ENCODE measurements at places on chromosomes 3 and 15.

GRCh38 chr15:51085764-51086163 lies 8.9 kb downstream of the TNFAIP8L3 start:
- DNase-seq: no peak

- DNase-seq: no peak
Observed at GRCh38 chr3:130925628-130926027, 31.7 kb downstream of the ATP2C1 start.

DNA sequence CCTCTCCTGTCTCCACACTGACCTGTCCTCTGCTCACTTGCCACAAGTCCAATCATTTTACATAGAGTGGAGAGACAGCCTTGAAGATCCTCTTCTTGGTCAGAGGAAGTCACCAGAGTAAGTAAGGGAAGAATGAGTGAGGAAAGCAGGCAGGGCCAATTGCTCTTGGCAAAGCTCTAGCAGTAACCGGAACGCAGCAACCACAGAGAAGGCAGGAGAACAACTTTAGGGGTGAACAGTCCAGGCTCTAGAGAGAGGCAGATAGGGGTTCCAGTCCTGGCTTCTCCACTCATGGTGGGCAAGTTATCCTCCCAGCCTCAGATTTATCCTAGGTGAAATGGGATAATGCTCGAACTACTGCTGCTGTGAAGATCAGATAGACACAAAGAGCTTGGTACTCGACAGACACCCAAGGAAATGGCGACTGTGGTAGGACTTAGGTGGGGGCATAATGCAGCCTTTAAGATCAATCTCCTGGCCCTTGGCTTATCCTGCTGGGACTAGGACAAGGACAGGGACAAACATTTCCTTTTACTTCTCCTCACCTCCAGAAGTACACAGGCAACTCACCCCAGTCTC lies 1.2 kb upstream of the ADAMTSL3 start:
- DNase-seq: no peak

- DNase-seq: no peak
Observed at GRCh38 chr3:151795276-151795675, 18.6 kb upstream of the AADAC start.

DNA sequence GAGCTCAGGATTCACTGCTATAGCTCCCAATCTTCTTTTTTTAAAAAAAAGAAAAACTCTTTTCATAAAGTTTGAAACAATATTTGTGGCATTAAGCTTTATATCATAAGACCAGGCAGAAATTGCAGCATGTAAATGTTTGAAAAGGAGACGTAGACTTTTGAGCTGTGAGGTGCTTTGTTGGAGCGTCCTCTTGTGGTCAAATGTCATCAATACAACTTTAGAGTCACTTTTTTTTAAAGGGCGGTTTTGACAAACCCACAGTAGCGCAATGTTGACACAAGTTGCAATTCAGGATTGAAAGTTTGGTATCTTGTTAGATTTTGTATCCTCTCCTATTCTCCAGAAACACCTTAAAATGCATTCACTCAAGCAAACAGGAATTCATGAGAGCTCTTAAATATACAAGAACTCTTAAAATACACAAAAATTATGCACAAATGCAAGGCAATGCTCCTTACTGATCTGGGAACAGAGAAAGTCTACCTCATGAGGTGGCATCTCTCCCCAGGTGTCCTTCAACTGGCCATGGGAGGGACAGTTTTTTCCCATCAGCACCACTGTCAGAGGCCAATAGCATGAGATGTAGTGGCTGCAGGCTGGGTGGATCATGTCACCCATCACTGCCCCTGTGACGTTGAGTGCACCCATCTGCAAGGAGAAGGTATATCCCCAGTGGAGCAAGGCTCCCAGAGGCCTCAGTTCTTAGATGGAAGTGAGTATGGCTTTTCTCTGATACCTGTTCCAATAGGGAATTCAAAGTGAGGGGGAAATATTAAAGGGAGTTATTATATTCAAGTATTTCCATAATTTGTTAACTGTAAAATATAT lies 70.7 kb downstream of the ANXA2 start:
- peak; percentile 19 for DNase-seq

GRCh38 chr15:23002920-23003319 lies 22.8 kb upstream of the CYFIP1 start:
- DNase-seq: no peak

DNA sequence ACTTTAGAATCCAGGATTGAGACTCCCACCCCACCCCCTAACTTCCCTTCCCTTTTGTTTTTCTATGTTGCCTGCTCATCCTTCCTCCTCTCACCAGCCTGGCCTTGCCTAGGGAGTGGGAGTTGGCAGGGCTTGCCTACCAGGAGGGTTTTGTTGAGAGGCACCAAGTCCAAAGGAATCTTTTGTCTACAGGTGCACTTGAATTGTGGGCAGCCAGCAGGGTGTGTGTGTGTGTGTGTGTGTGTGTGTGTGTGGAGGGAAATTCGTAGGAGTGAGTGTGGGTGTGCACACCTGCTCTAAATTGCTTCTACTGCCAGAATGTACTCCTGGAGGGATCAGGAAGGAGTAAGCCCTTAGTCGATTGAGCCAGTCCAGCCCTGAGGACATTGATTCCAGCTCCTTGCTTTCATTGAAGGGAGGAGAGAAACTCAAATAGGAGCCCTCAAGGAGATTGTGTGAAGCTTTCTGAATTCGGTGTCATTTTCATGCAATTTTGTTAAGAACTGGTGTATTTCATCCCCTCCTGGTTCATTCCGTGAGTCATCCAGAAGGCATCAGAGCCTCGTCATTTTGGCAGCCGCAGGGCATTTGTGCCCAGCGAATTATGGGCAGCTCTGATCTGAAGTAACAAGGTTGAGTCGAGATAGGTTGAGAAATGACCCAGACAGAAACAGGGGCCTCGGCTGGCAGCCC lies 112.1 kb downstream of the SLCO3A1 start:
- DNase-seq: no peak

GRCh38 chr15:69815793-69816192 lies 281.9 kb downstream of the TLE3 start:
- no peak for DNase-seq

DNA sequence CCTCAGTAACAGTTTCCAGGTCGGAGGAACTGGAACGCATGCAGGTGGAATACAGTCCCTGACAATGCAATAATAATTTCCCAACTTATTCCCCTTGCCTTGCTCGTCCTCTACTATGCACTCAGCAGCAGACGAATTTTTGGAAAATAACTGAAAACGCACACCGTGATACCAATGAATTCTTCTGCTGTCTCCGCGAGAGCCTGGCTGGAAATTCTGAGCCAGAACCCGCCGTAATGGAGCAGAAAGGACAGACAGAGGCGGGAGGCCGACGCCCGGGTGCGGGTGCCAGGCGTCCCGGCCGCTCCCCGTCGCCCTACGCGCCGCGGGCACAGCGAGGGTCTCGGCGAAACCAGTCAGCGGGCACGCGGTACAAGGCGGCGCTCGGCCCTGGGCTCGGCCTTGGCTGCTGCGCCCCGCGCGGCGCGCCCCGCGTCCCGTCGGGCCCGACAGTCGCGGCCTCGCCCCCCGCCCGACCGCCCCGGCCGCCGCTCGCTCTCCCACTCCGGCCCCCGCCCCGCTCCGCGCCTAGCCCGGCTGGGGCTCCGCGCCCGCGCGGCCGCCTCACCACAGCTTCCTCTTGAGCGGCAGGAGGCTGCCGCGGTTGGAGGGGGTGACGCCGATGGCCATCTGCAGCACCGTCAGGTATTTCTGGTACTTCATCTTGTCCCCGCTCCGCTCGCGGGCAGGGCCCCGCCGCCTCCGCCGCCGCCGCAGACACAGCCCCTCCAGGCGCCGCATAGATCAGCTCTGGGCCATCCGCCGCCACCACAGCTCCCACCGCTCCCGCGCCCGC lies 114.5 kb upstream of the GOLGA8J start:
- no peak for DNase-seq

- no peak for DNase-seq
Observed at GRCh38 chr15:25091421-25092158, 136.8 kb downstream of the SNRPN start.

GRCh38 chr15:86063356-86064095 lies 16.1 kb upstream of the AGBL1 start:
- no peak for DNase-seq

GRCh38 chr3:52246728-52247408 lies 1.3 kb downstream of the PPM1M start:
- no peak for DNase-seq

GRCh38 chr3:30611613-30612436 lies 5.4 kb downstream of the TGFBR2 start:
- DNase-seq: no peak

DNA sequence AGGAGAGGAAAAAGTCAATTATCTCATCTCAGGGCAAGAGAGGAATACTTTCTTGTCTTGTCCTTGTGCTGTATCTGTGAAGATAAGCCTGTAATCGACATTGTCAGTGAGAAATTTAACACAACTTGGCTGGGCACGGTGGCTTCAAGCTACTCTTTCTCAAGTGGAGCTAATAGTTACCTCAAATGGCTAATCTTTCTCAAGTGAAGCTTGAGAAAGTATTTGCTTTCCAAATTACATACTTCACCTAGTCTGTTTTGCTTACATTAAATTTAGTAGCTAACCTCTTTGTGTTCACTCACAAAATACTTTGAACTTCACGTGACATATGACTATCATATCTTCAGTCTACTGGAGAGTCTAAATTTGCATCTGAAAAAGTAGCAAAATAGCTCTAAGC lies 48.3 kb upstream of the B3GALNT1 start:
- DNase-seq: no peak

DNA sequence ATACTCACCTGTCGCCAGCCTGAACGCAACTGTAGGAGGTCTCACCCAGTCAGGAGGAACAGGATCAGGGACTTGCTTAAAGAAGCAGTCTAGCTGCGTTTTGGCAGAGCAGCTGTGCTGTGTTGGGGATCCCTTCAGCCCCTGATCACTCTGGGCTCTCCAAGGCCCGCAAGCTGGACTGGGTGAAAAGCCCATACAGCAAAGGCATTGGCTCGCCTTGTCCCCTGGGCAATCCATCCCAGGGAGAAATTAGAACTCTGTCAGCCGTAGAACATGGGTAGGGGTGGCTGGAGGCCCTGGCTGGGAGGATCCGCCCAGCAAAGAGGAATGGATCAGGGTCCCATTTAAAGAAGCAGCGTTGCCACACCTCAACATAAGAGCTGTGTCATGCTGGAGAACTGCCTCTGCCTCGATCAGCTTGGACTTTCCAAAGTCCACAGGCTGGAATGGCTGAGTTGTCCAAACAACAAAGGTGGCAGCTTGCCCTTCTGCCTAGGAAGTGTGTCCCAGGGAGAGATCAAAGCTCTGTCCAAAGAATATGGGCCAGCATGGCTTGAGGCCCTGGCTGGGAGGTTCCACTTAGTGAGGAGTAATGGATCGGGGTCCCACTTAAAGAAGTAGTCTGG lies 9.1 kb downstream of the OR5H2 start:
- DNase-seq: no peak

DNA sequence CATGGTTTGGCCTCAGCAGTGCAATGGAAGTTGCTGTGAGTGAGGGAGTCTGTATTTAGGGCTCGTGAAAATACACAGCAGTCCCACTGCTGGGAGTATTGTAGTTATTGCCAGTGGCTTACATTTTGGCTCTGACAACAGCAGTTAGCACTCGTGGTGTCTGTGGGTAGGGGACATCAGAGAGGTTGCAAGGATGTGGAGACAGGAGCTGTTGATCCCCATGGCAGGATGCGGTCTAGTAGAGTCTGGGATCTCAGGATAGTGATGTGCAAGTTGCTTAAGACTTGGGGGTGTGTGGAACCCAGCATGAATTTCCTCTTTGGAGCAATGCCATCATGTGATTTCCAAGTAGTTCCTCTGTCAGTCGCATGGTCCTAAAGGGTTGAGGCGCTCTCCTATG lies 59.9 kb downstream of the GALK2 start:
- DNase-seq: no peak

DNA sequence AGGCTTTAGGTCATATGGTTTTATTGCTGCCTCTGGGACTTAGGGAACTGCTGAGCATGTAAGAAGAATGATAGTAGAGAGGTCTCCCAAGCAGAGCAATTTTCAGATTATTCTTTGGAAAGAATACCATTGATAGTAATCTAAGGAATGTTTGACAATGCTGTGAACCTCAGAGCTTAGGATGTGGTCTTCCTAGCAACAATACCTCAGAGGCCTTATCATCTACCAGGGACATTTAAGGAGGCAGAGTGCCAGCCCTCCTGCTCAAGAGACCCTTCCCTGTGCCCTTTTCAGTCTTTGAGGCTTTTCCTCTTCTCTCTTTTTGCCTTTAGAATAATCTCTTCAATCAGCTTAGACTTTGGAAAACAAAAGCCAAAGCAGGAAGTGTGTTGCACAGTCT lies 272.1 kb downstream of the OXSM start:
- DNase-seq: no peak

DNA sequence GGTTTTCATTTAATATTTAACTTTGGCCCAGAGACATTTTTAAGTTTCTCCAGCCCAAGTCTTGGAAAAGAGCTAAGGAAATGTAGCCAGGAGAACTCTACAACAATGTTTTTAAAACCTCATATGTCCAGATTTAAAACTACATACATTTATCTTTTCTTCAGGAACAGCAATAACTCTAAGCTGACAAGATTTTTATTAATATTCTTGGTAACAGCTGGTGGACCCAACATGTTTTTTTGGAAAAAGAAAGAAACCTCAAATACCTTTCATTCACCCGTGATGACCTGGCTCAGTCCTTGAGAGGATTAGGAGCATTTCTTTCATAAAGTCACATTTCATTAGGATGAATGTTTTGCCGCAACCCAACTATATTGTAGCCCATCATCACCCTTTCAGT lies 50.4 kb upstream of the CMSS1 start:
- DNase-seq: no peak

GRCh38 chr3:36511791-36512486 lies 131.6 kb downstream of the STAC start:
- DNase-seq: no peak

GRCh38 chr15:73608941-73609340 lies 24.2 kb downstream of the NPTN start:
- no peak for DNase-seq

DNA sequence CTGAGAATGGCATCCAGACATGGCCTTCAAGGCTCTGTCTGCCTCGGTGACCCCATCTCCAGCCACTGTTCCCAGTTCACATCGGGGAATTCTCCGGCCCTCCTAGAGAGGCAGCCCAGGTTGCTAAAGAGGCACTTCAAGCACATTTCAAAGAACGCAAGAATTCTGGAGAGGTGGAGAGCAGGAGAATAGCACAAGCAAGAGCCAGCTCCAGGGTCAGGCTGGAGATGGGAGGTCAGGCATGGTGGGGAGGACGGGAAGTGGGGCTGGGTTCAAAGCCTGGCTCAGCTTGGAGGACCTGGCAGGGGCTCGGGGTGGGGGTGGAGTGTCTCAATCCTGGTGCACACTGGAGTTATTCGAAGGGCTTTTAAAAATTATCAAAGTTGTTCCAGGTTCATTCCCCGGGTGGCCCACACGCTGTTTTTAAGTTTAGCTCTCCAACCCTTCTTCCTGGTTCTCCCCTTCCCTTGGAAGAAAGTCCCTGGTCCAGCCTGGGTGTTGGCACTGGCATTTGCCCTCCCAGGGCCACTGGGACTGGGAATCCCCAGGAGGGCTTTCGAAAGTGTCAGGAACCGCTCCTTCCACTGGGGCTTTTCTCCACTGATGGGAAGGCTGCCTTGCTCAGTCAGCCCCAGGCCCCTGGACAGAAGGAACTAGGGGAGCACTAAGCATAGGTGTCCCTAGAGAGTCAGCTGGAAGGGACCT lies 35.8 kb downstream of the ZNF710 start:
- DNase-seq: no peak

Measured in HuH-7 (cell line).